ENCODE measurements at places on chromosomes 1 and 21.
A peak's percentile ranks its signal among the peaks of the same experiment; 100 is the strongest.

GRCh38 chr1:228079601-228080263 is 2.8 kb upstream of the ARF1 start:
- no peak for DNase-seq

DNA sequence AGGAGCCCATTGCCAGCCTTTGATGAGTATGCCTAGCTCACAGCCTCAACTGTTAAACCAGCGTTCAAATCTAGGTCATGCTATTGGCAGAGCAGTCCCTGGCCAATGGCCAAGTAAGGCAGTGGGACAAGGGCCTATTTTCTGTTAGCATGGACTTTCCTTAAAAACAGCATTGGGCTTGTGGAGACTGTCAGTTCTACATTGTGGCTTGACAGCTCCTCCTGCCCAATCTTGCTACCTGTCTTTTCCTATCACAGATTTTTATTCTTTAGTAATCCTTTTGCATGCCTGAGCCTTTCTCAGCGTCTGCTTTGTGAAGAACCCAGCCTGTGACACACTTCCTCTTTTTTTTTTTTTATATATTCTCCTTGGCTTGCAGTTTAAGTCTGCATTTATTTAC is 56.4 kb downstream of the DIP2A start:
- DNase-seq = peak; percentile 59

DNA sequence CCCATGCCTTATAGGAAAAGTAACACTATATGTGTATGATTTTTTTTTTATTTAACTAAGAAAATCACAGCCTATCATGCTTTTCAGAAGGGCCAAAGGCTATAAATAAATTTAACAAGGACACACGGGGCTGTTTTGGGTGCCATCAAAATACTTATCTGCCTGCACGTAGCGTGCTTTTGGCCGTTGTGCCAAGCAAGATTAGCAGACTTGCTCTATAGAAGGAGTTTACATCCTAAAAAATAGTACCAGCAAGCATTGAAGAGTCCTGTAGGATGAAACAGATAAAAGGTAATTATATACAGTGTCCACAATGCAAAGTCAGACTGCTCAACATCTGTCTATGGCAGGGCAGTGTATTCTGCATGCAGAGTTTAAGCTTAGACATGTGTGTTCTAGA is 3.7 kb downstream of the OLIG1 start:
- no peak for DNase-seq

DNA sequence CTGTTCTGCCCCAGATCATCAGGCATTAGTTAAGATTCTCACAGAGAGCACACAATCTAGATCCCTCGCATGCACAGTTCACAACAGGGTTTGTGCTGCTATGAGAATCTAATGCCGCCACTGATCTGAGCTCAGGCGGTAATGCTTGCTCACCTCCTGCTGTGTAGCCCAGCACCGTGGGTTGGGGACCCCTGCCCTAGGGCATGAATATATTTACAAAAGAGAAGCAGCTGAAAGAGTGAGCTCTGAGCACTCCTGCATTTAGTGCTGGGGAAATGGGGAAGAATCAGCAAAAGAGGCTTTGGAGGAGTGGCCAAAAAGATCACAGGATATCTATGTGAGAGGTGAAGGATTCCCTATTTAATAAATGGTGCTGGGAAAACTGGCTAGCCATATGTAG is 5.6 kb downstream of the CFAP57 start:
- no peak for DNase-seq

- DNase-seq = no peak
These were observed 2.9 kb downstream of the EGLN1 start for GRCh38 chr1:231419147-231419546.

- DNase-seq = no peak
These were observed 573.1 kb upstream of the ZRANB2 start for GRCh38 chr1:71653952-71654351.

- no peak for DNase-seq
These were observed 6.6 kb upstream of the TP53BP2 start for GRCh38 chr1:223852337-223852736.

DNA sequence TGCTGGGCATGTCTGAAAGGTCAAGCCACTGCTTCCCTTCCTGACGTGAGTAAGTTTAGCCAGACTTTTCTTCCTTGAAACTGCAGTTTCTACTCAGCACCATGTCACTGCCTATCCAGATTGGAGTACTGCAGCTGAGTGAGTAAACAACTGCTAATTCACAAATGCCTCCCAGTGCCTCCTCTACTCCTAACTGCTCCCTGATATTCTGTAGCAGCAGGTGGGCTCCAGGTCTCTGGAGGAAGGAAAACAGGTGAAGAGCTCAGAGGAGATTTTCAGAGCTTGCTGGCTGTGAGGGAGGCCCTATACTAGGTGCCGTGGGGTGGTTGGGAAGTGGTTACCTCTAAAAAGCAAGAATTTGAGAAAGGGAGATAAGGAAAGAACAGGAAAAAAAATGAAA is 96.5 kb downstream of the KIF14 start:
- no peak for DNase-seq

DNA sequence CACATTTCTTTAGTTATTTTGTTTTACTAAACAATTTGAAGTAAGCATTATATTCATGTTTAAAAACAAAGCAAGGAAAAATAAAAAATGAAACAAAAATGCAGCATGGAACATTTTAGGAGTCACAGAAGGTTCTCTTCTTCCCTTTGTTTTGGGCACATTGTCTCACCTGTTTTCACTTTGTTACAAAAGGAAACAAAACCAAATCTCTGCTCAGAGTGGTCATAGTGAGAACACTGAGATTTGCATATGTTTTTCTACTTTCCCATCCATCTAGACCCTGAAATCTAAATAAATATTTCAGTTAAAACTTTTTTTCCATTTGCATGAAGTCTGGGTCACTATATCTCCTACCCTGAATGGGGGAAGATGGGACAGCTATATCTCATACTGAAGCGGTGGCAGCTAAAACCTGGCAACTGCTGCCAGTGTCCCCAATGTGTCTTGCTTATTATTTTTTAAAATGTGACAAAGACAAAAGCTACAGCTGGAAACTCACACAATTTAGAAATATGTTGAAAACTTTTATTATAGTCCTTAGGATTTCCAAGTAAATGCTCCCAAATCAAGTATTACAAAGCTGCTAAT is 3.5 kb downstream of the EXOC8 start:
- no peak for DNase-seq

DNA sequence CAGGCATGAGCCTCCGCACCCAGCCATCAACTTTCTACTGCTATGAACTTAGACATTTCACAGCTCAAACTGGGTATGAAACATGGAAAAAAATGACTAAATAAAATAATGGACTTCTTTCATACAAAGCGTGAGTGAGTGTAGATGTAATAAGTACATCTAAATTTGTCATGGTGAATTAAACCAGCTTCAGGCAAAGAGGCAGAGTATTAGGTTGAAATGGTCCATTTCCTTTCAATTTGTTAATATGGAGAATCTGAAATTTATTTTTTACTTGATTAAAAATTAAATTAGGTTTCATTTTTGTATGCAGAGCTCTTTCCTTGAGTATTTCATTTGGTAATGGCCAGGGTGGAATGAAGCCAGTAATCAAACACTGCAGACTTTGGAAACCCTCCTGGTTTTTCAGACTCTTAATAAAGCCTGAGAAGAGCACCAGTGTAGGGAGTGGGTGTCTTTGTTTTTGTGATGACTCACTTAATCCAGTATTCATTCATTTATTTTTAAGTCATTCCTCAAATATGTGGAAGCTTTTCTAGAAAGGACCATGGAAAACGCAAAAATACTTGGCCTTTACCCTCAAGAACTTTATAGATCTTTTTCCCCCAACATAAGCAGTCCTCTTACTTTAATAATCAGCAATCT is 49.2 kb downstream of the ALG14 start:
- DNase-seq = peak; percentile 85

GRCh38 chr21:32914424-32915039 is 111.2 kb upstream of the OLIG2 start:
- DNase-seq = no peak

DNA sequence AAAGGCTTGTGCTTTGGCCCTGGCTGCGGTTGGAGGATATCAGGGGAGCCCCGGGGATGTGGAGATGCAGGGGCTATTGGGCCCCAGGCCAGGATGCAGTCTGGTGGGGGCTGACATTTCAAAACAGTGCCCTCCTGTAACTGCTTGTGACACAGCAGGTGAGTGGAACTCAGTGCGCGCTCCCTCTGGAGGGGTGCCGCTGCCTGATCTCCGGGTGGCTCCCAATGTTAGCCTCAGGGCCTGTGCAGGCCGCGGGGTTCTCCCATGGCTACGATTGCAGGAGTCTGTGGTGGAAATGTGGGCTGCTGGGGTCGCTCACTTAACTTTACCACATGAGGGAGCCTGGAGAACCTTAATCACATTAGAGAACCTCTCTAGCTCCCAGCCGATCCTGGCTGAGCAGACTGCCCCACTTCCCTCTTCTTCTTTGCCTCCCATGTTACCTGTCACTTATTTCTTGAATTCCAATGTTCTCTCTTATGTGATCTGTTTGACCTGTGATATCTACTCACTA is 163.2 kb downstream of the FMN2 start:
- DNase-seq = no peak

DNA sequence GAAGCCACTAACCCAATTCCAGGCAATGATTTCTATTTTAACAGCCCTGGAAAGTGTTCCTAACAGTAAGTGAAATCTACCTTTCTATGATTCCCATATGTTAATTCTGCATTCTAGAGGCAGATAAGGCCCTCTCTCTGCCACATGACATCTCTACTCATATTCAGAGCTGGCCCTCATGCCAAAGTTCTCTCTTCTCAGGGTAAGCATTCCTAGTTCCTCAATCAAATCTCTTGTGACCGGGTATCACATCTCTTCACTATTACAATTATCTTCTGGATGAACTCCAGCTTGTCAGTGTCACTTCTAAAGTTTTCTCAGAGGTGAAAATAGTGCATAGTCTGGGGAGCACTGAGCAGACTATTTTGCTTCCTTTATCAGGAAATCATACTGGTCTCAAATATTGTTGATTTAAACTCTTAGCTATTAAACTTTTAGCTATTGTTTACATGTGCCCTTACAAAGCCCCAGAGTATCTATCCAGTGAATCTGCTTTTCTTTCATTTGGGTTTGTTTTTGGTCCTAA is 66.4 kb upstream of the TNFSF18 start:
- DNase-seq = no peak

DNA sequence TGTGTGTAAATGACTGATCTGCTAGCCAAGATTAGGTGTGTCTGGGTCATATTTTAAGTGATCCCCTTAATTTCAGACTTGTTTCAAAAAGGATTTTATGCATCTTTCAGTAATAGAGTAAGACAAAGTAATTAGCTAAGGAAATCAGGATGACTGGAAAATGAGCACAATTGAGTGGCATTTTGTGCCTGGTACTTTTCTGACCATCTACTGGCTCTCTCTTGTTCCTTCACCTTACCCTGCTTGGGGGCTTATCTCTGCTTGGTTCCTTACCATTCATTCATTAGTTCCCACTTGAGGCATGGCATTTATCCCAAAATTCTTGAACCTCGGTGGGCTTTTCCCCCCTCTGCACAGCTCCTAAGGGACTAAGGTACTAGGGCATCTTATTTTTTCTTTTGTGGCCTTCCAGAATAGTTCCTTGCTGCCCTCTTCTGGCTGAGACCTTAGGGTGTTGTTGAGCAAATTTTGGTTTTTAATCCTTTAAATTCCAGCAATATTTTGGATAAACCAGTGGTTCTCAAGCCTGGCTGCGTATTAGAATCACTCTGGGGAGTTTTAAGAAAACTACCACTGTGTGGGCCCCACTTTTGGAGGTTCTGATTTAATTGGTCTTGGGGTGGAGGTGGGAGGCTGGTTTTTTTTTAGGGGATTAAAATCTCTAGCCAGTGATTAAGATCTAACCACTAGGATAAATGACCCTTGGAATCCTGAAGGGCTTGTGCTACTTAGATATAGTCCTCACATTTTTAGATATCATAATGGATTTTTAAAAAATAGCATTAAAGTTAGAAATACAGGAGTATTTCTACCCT is 50.8 kb downstream of the HS2ST1 start:
- peak; percentile 34 for DNase-seq

DNA sequence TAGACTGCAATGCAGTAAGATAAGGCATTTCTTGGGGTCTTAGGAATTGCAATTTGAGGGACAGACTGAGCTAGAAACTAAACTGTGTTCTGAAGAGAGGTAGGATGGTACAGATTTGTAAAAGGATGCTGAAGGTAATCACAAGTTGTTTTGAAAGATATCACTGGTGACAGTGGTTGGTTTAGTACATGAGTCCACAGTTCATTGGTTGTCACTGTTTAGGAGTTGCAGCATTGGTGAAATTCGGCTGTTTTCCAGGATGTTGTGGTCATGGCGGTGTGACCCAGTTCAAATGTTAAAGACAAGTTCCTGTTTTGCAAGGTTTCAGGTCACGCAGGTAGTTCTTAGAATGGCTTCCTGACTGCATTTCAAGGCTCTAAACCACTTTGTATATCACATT is 292.8 kb upstream of the B3GALT2 start:
- no peak for DNase-seq

GRCh38 chr1:79006564-79006963 is at the start of gene ADGRL4:
ADGRL4 (minus strand) TSS chr1:79006730; CDS start chr1:79006654, 76 bp downstream.
- DNase-seq = peak; percentile 40

DNA sequence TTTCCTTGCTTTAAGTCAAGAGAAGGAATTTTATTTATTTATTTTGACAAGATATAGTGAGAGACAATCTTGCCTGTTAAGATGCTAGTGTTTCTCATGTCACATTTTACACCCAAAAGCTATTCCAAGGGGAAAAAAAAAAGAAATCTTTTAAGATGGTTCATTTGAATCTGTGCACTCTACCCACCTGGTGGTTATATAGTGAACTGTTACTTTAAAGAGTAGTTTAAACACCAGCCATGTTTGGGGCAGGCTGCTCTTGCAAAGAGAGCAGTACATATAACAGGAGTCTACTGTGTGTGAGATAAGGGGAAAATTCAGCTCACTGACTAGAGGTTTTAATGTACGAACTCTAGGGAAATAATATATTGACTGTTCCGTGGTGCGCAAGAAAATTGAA is 3.3 kb upstream of the ELAVL4 start:
- DNase-seq = no peak

- DNase-seq = no peak
These were observed 22.2 kb downstream of the TSHB start for GRCh38 chr1:115051850-115052249.

- DNase-seq = no peak
These were observed 13.3 kb upstream of the TBX15 start for GRCh38 chr1:119001181-119002027.

DNA sequence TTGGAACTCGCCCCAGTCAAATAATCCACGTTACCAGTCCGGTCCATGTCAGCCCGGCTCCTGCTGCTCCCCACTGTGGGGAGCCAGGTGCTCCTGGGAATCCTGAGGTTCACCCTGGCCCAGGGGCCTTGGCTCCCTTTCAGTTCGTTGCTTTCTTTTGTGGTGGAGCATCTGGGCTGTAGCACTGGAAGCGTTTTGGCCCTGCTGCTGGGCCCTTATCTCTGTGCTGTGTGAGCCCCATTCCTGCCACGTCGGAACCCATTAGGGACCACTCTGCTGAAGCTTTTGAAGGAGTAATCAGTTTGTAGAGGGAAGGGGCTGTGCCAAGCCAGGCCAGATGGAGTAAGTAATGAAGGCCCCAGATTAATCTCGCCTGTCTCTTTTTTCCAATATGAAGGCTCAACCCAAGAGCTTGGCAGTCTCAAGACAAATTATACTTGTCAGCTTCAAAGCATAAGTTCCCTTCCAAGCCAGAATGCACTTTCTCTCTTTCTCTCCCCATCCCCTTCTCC is 82.3 kb downstream of the PGM1 start:
- no peak for DNase-seq

GRCh38 chr1:61285371-61285885 is 203.1 kb downstream of the NFIA start:
- DNase-seq = no peak

- no peak for DNase-seq
These were observed 11.3 kb downstream of the BTG2 start for GRCh38 chr1:203316626-203317093.
